Right renal pelvis (tissue), 4 donors: ENCODE measurements at places on chromosomes 11 and 22.

GRCh38 chr22:31625661-31626426 lies 36.2 kb downstream of the PISD start:
- no peak for DNase-seq

DNA sequence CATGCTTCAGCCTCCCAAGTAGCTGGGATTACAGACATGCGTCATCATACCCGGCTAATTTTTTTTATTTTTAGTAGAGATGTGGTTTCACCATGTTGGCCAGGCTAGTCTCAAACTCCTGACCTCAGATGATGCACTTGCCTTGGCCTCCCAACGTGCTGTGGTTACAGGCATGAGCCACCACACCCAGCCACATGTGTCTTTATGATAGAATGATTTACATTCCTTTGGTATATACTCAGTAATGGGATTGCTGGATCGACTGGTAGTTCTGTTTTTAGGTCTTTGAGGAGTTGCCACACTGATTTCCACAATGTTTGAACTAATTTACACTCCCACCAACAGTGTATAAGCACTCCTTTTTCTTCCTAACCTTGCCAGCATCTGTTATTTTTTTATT lies 276.2 kb downstream of the METTL15 start:
- no peak for DNase-seq

DNA sequence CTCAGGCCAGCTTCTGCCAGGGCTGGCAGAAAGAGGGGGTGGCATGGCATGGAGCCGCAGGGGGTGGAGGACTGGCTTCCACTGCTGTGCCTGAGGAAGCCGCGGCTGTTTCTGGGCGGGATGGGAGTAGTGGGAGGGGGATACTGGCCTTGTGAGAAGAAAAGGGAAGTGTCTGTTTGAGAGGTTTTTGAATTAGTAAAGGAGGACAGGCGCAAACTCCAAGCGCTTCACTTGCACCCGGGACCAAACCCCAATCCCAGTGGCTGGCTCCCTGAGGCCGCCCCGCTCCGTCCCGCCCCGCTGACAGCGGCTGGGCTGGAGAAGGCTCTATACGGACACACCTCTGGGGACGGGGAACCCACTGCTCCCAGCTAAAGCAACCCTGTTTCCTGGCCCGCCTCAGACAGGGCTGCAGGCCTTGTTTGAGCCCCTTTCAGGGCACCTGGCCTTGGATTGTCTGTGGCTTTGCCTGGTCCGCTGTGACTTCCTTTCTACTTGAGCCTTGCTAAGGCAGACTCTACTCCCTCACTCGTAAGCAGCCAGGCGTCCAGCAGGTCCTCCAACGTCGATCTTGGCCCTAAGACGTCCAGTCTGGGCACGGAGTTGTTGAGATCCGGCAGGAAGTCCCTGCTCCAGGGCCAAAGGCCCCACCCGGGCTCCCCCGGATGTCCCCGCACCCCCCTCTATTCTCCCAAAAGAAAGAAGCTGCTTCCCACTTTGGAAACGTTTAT lies 2.2 kb downstream of the APOA1 start:
- peak; percentile 23 for DNase-seq

- no peak for DNase-seq
These were observed 58.7 kb upstream of the NCAM1 start for GRCh38 chr11:112902361-112903011.

DNA sequence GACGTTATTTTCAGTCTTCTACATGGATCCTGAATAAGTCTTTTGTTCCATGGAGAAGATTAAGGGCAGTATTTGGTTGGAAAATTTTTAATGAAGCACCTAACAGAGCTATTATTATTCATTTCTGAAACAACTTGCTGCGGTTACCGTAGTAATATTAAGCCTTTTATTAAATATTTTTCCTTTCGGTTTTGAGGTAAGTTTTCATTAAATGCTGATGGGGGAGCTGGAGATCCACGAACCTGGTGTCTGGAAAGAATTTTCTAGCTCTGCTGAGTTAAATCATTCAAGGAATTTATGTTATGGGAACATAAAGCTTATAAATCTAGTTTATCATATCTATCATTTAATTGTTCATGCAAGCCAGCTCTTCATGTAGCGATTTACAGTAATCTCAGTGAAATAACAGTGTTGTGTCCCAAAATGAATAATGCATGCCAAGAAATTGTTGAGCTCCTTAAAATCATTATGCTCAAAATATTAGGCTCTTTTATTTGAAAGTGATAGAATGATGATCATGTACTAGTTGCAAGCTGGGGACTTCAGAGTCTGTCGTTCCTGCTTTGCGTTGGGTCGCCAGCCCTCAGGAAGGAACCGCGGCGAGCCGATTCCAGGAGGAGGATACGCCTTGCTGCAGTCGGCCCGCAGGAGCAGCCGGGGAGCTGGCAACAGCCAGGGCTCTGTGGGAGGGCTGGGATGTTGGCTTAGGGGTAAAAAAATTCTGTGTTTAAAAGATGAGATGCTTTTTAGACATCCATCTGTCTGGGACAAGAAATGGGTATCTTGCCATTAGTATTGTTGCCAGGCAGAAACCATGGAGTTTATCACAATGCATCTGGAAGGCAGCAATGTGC lies 83.1 kb downstream of the TBC1D22A start:
- DNase-seq = no peak

- DNase-seq = no peak
These were observed 72.2 kb upstream of the GRK2 start for GRCh38 chr11:67194096-67194495.

DNA sequence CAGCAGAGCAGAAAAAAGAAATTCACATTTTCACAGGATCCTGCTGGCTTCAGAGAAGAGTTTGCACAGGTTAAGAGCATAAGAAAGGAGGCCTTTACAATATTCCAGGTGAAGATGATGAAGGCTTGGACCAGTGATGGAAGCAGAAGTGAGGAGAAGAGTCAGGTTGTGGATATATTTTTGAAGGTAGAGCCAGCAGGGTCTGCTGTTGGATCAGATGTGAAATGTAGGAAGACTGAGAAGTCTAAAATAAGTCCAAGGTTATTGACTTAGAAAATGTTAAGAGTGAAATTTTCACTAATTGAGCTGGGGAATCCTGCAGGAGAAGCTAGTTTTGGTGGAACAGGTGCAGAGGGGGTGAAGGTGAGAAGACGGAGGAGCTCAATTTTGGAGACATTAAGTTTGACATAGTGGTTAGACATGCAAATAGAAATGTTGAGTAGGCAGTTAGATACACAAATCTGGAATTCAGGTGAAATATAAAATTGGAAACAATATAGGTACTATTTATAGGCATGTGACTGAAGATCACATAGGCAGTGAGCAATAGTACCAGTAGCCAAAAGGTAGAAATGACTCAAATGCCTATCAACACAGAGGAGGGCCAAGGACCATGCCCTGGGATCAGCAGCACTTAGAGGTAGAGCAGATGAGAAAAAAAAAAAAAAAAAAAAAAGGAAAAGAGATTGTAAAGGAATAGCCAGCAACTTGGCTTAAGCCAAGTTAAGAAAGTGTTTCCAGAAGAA lies 252.0 kb downstream of the AASDHPPT start:
- no peak for DNase-seq

DNA sequence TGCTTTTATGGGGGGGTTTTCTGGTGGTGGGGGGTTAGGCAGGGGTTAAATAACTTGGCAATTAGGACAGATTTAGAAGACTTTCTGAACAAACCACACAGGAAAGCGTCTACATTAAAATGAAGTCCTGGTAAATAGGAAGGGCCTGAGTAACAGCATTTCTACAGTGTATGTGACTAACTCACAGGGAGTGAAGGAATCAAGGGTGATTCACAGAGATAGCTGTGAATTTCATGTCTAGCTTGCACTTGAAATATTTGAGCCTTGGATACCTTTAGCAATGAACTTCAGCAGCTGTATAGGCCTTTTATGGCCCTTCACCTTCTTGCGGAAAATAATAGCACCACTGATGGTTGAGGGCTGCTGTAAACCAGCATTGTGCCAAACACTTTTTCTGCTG lies 26.1 kb upstream of the LDHA start:
- no peak for DNase-seq

DNA sequence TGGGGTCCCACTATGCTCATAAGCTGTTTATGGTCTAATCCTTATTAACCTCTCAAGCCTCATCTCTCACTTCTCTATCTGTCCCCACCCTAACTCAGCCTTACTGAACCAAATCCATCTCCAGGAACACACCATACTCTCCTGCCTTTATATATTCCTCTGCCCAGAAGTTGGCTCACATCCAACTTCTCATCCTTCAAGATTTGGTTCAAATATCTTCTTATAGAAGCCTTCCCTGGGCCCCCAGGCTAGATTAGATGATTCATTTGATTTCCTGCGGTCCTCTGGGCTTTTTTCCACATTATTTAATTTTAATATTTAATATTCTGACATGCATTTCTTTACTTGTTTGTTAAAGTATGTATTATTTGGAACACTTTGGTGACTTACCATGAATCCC lies 23.2 kb downstream of the MEI1 start:
- DNase-seq = no peak

- DNase-seq = no peak
These were observed 428.4 kb downstream of the MN1 start for GRCh38 chr22:27372969-27373670.

GRCh38 chr11:5611627-5612026 lies 13.2 kb upstream of the TRIM34 start:
- no peak for DNase-seq

DNA sequence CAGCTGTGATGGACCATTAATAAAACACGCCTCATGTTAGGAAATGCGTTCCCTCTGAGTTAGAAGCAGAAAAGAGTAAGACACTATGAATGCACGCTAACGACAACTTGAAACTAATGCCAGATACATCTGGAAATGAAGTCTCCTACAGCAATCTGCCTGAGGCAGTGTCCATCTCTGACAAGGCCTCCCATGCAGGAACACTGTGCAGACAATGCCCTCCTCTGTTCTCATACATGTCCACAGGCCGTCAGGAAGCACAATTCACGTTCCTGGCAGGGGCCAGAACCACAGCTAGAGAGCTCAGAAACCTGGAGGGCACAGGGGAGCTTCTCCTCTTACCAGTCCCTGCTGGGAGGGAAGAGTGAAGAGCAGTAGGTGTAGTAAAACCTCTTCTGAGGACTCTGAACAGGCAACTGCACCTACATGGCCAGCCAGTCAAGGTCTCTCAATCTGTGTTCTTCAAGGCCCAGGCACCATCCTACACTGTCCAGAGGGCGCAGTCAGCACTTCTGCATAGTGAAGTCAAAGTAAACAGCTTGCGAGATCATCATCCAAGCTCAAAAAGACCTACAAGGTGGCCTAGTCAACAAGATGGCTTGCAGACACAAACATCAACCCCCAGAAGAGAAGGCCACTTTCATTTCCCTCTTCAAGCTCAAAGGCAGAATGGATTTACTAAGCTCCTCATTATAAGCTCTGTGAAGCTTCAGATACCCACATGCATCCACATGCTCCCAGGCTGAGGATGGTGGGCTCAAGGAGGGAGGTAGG lies 41.5 kb upstream of the CYP2D6 start:
- no peak for DNase-seq

DNA sequence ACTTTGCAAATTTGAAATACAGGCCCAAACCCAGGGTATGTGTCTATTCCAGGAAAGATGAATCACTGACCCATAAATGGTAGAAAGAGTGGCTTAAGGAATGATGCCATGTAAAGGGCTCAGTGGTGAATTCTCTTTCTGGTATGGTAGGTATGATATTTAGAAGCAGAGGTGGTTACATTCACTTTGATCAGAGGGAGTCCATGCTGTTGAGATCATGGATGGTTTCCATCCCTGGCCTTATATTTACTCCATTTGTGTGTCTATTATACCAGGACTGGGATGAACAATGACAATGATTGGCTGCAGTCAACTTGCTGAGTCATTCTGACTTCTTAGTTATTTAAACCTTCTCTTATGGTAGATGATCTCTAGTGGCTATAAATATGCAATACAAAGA lies 419.8 kb upstream of the LRRC4C start:
- no peak for DNase-seq

- no peak for DNase-seq
These were observed 7.3 kb upstream of the C11orf86 start for GRCh38 chr11:66967670-66968425.

GRCh38 chr22:45413013-45413367 lies 409 bp downstream of the SMC1B start:
- DNase-seq = no peak

DNA sequence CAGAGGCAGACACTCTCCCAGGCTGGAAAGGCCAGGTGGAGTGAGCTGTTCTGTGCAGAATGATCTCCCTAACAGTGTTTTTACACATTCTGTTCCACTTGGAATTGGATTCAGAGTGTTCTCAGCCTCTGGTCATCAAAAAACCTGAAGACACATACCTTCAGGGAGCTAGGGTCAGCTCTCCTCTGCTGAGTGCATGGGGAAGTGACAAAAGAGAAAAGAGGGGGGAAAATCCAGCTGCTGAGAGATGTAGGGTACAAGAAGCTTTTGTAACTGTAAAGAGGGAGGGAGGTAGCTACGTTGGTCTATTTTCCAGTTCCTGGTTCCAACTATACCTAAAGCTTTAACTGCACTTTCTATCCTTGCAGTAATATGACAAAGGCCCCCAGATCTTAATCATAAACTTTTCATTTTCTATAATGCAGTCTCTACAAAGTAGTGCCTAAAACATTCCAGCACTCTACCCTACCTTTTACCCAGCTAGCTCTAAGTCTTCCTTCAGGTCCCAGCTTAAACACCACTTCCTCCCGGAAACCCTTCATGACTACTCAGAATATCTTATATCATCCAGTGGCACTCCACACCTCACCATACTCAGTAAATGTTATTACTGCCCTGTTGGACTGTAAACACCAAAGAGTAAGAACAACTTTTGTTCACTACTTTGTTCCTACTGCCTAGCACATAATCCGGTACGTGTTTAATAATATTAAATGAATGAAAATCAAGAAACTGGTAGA lies 9.2 kb downstream of the MAPK1 start:
- no peak for DNase-seq

- DNase-seq = no peak
These were observed 181.7 kb upstream of the ZC3H12C start for GRCh38 chr11:109911488-109911887.

DNA sequence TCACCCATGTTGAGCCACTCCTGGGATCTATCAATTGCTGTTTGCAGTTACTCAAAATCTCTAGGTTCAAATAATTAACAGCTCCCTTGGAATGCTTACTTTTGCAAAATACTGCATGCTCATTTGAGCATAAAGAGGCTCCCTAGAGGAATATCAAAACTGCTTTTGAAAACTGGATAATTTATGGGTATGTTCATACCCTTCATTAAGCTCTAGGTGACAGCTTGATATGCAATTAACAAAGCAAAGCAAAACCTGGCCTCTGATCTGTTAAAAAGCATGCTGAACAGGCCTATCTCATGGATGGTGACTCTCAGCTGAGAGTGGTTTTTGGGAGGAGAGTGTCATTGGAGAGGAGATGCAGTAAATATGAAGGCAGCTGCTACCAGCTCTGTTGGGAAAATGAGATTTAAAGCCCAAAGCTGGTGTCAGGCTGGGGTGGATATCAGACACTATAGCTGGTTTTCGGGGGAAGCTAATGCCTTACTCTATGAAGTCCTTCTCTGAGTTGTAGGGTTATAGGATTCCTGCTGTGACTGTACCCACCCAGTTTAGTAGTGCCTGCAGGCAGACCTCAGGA lies 110.9 kb downstream of the RASSF10 start:
- DNase-seq = no peak
